Stimulated activated CD8-positive, alpha-beta memory T cell treated with anti-CD3 and anti-CD28 coated beads, Interleukin-4, amount 100 ng/mL, for 48 hours (primary cell): ENCODE measurements at places on chromosomes 2 and 18.

DNA sequence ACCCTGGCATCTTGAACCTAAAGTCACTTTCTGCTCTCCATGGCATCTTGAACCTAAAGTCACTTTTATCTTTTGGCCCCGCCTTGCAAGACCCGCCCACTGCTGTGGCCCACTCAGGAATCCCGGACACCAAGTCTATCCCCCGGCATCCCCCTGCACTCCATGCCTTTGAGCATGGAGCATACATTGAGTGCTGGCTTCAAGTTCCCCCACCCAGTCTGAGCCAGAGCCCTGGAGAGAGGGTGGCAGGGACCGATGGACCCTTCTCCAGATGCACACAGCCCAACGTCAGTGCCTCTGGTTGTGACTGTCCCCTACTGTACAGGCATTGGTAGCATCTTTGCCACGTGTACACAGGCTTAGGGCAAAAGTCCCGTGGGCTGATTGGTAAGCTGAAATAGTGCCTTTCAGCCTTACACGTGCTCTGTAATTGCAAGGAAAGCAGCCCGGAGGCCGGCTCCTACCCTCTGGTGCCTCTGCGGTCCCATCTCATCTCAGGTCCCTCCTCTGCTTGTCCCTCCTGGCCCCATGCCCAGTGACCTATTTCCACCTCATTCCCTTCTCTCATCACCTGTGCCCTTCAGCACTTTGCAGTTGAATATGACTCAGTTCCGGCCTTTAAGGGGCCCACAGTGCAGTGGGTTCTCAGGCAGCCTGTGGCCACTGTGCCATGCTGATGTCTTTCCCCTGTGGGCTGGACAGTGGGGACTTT, 154.0 kb downstream of the INHBB start:
- DNase-seq, result no peak

GRCh38 chr18:10416065-10416464, 38.4 kb upstream of the APCDD1 start:
- no peak for DNase-seq

DNA sequence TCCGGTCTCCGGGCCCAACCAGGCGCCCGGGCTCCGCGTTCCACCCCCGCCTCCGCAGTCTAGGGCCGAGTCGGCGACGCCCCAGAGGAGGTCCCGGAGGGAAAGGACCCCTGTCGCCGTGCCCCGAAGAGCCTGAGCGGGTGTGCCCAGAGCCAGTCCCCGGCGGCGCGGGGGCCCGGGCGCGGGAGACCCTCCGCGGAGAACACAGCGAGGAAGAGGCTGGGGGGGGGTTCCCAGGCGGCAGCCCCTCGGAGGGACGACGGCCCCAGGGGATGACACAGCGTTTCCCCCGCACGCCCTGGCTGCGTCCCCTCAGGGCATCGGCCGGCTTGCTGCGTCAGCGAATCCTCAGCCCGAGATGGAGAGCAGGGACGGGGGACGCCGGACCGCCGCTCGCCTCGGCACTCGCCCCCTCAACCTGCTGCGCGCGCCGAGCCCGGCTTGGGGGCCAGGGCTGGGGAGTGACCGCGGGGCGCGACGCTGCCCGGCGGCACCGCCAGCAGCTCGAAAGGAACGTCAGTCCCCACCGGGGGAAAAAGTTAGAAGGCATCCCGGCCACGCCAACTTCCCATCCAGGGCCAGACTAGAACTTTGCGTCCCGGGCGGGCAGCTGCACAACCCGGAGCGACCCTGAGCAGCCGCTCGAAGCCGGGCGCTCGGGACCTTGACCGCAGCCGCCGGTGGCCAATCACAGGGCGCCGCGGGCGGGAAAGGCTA, 711 bp downstream of the SFXN5 start:
- peak; percentile 70 for DNase-seq

- DNase-seq, result no peak
These were observed 8.9 kb upstream of the LTBP1 start for GRCh38 chr2:32937602-32938448.

- no peak for DNase-seq
These were observed 272.2 kb downstream of the PRKCE start for GRCh38 chr2:45923701-45924100.

- DNase-seq, result no peak
These were observed 494.7 kb upstream of the FAM98A start for GRCh38 chr2:34093790-34094189.

- DNase-seq, result no peak
These were observed 744.3 kb downstream of the RNF144A start for GRCh38 chr2:7661502-7661901.

DNA sequence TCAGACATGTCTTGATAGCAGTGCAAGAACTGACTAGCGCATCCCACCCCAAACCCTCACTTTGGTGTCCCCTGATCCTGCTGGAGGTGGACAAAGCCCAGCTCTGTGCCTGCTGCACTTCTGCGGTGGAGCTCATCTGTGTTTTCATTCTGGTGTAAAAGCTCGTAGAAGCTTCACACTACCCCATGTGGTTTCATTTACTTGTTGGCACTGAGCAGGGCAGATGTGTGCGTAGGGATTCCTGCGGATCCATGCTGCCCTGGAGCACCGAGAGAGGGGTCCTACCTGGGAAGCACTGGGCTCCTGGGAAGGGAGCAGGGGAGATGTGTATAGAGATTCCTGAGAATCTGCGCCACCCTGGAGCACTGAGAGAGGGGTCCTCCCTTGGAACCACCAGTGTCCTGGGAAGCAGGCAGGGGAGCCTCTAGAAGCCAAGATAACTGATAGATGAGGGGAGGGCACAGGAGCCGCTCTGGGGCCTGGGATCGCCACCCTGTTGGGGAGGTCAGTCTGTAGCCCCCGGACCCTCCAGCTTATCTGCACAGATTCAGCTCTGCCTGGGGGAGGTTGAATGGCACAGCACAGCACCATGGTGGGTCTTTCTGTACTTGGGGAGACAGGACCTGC, 106.9 kb upstream of the OTOS start:
- no peak for DNase-seq

GRCh38 chr2:232354069-232354468, 24.5 kb upstream of the ALPP start:
- DNase-seq, result no peak
